ENCODE measurements at places on chromosomes 13 and 19.

DNA sequence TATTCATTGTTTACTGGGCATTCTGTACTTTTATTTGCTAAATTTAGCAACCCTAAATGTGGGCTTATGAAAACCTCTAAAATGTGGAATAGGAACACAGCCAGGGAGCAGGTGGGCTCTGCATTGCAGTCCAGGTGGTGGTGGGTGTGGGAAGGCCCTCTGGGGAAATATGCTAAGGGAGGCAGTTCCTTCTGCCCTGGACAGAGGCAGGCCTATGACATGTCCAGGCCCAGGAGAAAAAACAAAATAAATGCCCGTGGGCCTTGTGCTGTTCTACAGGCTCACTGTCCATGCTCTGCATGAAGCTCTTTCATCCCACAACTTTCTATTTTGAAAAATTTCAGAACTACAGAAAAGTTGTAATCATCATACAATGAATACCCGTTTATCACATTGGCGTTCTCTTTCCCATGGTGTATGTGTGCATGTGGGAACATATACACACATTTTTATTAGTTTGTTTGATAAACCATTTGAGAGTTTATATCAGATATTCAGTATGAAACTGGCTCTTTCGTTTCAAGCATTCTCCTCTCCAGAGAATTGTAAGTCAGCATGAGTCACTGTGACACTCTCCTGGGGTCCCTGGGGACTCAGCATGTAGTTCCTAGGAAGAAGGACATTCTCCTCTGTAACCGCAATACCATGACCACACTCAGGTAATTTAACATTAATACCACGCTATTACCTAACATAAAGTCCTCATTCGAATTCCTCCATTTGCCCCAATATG, 505.3 kb downstream of the COG6 start:
- no peak for DNase-seq

DNA sequence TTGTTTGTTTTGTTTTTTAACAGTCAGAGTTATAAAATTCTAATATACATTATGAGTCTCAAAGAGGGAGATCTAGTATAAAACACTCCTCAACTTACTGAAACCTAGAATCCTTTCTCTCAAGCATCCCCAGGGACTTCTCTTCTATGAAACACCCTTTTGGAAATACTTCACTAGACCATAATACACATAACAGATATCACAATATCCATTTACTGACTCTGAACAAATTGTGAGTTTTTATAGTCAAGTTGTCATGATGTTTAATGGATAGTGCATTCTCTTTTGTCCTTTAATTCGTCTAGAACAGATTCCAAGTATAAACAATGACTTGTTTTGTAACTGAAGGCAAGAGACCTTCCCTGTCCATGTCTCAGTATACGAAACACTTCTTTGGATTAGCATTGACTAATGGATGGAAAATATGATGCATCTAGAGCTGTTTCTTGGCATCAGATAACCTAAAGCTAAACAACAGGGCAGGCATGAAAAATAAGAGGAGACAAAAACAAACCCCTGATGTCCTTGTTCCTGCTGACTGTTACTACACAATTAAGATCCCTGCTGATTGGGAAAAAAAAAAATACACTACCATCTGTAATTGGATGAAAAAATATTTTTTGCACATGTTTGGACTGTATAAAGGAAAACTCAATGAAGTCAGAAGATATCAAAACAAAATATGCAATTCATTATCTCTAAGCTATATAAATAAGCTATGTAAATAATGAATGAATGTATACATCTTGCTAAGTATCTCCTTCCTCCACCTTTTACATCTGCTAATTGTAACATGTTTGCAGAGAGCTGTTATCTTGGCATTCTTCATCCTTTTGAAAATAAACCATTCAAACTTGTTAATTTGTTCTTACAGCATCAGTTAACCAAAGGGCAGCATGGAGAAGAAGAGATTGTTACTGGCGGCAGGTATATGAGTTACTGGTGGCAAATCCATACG, 214.2 kb downstream of the LACC1 start:
- DNase-seq, result no peak

DNA sequence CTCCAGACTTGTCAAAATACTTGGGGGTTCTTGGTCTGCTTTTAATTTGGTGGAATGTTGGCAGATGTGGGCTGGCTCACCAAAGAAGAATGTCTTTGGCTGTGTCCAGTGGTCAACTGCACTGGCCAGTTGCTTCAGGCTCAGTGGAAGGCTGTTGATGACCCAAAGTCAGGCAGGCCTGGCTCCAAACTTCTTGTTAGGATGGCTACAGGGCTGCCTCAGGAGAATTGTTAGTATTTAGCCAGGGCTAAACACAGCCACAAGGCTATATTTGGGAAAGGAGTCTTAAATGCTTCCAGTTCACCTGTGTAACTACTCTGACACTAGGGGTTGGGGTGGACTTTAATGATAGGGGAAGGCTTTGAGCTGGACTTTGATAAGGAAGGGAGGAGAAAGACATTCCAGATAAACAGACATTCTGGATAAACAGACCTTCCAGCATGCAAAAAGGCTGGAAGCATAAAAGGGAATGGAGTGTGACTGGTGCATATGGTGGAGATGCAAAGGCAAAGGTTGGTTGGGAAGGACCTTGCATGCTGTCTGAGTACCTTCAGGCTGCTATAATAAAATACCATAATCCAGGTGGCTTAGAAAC, 116.8 kb downstream of the FOXO1 start:
- DNase-seq, result no peak

DNA sequence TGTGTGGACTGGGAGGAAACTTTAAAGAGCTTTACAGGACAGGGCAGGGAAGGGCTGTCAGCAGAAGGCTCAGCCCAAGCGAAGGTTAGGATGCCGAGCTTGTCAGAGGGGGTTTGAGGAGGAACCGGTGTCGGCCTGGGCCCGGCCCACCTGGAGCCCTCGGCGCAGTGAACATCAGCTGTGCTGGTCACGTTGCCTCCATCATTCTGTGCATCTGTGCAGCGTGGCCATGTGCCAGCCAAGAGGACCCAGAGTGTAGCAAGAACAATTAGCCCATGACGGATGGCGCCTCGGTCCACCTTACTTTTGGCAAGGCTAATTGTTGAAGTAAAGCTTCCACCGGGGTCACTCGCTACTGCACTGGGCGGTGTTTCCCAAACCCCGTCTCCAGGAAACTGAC, 161.4 kb downstream of the PTPRS start:
- no peak for DNase-seq

DNA sequence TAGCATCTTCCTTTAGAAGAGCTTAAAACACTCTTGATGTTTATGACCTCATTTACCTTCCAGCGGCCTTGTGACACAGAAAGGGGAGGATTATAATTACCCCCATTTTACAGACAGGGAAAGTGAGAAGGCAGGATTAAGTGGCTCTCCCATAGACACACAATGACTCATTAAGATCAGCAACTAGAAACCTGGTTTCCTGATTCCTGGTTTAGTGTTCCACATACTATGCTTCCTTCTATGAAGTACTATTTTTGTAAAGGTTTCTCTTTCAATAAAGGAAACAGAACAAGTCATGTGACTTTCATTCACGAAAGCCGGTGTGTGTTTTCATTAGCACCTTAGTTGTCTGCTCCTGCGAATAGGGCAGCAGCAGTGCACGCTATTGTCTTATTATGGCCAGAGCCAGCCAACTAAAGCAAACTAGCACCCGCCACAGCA, 8.3 kb downstream of the IRS2 start:
- no peak for DNase-seq

- DNase-seq, result no peak
These were observed 26.9 kb downstream of the POU2F2 start for GRCh38 chr19:42105368-42105767.

- DNase-seq, result no peak
These were observed 574.2 kb downstream of the PCDH9 start for GRCh38 chr13:66655847-66656454.

DNA sequence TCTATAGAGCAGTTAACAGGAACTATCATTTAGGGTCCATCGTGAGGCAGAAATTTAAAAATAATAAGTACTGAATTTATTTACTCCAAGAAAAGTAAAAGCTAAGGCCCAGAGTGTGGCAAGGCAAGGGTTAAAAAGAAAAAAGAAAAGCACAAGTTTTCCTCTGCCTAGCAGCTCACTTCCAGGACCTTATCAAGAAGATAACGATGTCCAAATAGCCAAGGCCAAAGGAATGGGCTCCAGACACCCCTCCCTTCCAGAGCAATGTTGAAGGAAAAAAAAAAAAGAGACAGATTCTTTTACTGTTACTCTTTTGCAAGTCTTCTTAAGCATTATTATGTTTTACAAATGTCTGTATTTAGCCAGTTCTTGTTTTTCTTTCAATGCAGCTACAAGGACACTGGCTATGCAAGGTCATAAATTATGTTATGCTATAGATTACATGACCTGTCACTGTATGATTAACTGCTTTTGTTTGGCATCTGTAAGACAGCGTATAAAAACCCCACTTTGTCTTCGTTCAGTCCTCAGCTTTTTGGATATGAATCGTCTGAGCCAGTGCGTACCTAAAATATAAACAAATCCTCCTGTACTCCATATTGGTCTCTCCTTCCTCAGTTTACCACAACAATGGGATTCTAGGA, 2.9 kb upstream of the ZNF700 start:
- no peak for DNase-seq

GRCh38 chr13:32036757-32037156, 5.2 kb downstream of the FRY start:
- DNase-seq, result no peak

GRCh38 chr13:33487575-33488243, 202.2 kb upstream of the STARD13 start:
- DNase-seq, result peak; percentile 54

GRCh38 chr19:37692956-37693620, 26.5 kb downstream of the ZNF607 start:
- DNase-seq, result peak; percentile 36

GRCh38 chr19:1410136-1410786, 2.9 kb downstream of the DAZAP1 start:
- no peak for DNase-seq

- DNase-seq, result no peak
These were observed 69.7 kb downstream of the ERICH6B start for GRCh38 chr13:45545686-45546409.

DNA sequence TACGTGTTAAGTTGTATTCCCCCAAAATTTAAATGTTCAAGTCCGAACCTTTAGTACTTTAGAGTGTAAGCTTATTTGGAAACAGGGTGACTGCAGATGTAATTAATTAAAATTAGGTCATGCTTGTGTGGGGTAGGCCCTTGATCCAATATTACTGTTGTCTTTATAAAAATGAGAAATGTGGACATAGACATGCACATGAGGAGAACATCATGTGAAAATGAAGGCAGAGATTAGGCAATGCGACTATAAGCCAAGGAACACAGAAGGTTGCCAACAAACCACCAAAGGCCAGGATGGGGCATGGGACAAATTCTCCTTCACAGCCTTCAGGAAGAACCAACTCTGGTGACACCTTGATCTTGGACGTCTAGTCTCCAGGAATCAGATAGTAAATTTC, 1698.4 kb upstream of the SLC10A2 start:
- DNase-seq, result no peak

GRCh38 chr19:16461630-16462051, 10.1 kb downstream of the EPS15L1 start:
- DNase-seq, result peak; percentile 19

DNA sequence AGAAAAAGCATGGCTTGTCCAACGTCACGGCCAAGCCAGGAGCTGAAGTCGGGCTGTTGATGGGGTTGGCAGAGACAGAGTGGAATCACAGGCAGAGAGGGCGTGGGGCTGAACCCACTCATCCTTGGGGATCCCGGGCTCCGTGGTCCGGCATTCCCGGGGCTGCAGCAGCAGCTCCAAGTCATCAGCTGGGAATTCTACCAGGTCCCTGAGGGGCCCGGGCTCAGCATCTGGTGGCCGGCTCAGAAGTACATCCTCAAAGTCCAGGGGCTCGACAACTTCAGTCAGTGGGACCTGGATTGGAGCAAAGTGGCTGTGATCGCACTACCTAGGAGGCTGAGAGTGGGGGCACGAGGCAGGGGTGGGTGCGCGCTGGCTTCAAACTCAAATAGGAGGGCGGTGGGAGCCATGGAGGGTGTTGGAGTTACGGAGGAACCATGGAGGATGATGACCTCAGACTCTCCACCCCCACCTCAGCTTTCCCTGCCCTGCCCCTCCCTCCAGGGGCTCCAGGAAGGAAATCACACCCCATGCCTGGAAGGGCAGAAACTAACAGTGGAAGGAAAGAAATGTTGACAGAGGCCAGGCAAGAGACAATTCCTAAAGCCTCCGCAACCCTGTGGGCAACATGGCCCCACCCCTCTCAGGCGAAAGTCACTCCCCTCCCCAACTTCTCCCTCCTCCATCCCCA, 9.5 kb downstream of the DOCK6 start:
- DNase-seq, result no peak

DNA sequence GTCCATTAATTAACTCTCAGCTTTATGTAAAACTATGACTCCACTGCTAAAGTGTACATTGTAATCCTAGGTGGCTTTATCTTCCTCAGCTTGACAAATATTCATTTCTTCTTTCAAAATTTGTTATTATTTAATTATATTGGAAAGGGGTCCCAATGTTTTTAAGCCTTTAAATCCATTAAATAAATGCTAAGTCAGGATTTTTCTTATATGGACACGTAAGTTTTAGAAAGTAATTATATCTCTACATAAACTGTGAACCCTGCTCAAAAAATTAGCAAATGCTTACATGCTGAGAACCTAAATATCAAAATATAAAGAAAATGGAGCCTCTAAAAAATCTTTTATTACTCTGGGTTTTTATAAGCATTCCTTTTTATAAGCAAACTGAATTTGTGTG, 78.2 kb upstream of the MIR17HG start:
- DNase-seq, result no peak

GRCh38 chr19:11848594-11849469, at the start of gene ZNF439:
Gene ZNF439 (plus strand): TSS chr19:11848726. CDS start chr19:11848868, 142 bp downstream.
- DNase-seq, result peak; percentile 93

GRCh38 chr13:44697058-44697457, 120.9 kb upstream of the TSC22D1 start:
- DNase-seq, result no peak

- peak; percentile 66 for DNase-seq
These were observed at the start of gene NFIC for GRCh38 chr19:3365836-3366752. Gene NFIC (plus strand): TSS chr19:3366583. CDS start chr19:3366637, 54 bp downstream.

DNA sequence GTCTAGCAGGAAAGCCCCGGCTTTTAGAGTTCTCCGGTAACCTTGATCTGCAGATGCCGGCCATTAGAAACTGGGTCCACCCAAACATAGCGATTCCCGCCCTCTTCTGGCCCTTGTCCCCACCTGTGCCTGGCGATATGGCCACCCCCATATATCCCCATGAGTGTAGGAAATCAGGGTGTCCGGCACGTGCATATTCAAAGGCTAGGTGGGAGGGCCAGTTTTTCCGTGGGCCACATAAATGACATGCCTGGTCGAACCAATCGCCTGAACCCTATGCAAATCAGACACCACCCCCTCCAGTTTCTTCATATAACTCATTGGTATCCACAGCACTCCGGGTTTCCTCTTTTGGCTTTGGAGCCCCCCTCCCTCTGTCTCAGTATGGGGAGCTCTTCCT, 37.4 kb downstream of the ERICH4 start:
- no peak for DNase-seq

- no peak for DNase-seq
These were observed 72.8 kb downstream of the COL4A2 start for GRCh38 chr13:110379905-110380341.

- no peak for DNase-seq
These were observed 3.5 kb upstream of the LGALS4 start for GRCh38 chr19:38816131-38816750.

GRCh38 chr19:36136964-36137686, 2.7 kb upstream of the CAPNS1 start:
- DNase-seq, result no peak

GRCh38 chr19:13968383-13968935, 16.1 kb downstream of the DCAF15 start:
- no peak for DNase-seq

Data from midbrain (tissue), 1 donor.